ENCODE measurements at places on chromosomes 1 and 21.

GRCh38 chr21:16842696-16843035, 670.2 kb upstream of the CXADR start:
- peak; percentile 53 for DNase-seq

DNA sequence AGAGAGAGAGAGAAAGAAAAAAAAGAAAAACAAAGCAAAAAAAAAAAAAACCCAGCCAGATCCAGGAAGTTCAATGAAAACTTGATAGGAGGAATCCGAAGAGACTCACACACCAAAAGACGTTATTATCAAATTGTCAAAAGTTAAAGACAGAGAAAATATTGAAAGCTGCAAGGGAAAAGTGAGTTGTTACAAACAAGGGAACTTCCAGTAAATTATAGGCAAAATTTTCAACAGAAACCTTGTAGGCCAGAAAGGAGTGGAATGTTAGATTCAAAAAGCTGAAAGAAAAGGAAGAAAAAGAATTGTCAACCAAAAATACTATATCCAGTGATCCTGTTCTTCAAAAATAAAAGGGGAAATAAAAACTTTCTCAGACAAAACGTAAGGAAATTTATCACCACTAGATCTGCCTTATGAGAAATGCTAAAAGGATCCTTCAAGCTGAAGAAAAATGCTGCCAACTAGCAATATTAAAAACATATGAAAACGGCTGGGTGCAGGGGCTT, 23.6 kb downstream of the ERO1B start:
- DNase-seq: no peak

DNA sequence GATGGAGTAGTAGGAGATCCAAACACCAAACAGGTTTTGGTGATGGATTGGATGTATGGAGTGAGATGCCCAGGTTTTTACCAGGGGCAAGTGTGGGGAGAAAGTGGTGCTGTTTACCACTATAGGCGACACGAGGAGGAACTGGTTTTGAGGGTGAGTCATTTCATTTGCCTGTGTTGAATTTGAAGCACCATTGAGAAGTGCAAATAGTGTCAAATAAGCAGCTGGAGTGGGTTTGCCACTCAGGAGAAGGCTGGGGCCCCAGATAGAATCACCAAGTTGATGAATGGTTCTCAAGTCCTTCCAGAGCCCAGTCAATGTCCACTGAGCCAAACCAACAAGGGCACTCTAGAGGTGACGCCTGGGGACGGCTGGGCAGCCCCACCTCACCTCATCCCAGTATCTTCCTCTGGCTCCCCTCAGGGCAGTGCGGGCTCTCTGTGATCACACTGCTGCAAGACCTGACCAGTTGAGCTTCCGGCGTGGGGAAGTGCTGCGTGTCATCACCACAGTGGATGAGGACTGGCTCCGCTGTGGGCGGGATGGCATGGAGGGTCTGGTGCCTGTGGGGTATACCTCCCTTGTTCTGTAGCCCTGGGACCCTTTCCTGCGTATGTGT, 9.4 kb downstream of the RUSC1 start:
- no peak for DNase-seq

GRCh38 chr21:44405948-44406872, 49.1 kb upstream of the LRRC3 start:
- DNase-seq: peak; percentile 46

GRCh38 chr21:32940079-32941014, 85.4 kb upstream of the OLIG2 start:
- peak; percentile 46 for DNase-seq

- DNase-seq: no peak
Measured at GRCh38 chr1:94608142-94608851, 66.7 kb upstream of the F3 start.

DNA sequence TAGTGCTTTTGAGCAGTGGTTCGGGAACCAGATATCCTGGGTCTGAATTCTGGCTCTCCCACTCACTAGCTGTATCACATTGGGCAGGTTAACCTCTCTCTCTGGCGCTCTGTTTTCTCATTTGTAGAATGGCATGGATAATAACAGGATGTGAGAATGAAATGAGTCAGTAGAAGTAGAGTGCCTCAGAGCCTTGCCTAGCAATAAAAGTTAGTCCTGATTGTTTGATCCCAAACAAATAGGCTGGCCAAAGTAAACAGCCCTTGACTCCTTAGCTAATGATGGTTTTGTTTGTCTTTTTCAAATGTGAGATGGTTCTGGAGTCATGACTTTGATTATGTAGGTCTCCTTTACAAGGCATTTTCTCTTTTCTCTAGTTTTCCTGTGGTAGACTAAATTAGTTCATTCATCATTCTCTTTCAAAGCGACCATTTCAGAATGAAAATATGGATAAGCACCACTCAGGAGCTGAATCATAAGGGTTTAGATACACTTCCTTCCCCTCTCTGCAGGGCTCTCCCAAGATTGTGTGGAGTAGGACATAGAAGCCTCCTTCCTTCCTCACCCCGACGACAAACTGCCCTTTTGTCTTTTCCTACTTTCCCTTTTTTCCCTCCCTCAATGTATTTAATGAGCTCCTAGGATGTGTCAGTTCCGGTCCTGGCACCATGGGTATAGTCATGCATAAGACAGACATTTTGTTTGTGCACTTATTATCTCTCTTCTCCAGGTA, 23.1 kb downstream of the KIAA0040 start:
- DNase-seq: peak; percentile 22

GRCh38 chr1:62800281-62800680, 16.3 kb downstream of the ATG4C start:
- no peak for DNase-seq

- no peak for DNase-seq
Measured at GRCh38 chr1:76989976-76990375, 122.7 kb downstream of the ST6GALNAC5 start.

DNA sequence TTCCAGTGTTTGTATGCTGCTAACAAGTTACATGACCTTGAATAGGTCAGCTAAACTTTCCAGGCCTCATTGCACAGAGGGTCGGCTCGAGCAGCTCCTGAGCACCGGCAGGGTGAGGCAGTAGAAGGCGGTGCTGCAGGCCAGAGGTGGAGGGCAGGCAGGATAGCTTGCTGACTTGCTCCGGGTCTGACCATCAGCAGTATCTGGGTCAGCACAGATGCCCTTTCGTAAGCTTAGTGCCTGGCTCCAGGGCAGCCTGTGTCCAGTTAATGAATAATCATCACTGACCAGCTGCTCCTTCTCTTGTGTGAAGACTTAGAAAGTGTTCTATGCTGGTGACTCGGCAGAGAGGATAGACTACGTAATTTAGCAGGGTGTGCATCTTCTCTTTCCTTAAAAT, 6.9 kb downstream of the MAPKAPK2 start:
- DNase-seq: peak; percentile 65

GRCh38 chr1:181174861-181175260, 86.4 kb downstream of the IER5 start:
- DNase-seq: no peak

- peak; percentile 37 for DNase-seq
Measured at GRCh38 chr21:16540966-16541727, 811.4 kb downstream of the USP25 start.

DNA sequence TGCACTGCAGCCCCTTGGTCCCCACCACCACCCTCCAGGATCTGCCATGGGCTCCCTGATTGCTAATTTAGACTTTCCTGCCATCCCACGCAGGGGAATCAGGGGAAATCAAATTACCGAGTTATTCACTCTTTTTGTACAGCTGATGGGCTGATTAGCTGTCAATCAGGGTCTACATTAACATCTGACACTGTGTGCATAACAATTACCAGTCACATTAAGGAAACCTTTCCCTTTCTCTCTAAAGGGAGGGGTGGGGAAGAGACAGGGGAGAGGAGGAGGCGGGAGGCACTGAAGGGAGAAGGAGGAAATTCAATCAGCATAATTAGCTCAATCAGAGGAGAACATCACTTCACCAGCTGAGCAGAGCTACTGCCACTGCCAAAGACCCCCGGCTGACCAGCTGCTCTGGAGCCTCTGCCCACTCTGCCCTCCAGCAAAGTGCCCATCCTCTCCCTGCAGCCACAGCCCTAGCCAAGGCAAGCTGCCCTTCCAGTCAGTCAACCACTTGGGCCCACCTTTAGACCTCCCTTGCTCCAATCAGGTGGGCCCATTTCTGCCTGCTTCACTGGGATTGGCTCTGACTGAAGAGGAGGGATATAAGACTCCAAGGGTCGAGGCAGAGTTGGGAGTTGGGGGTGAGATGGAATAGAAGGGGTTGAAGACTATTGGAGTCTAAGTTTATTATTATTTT, 199.3 kb upstream of the ZC3H12A start:
- no peak for DNase-seq

DNA sequence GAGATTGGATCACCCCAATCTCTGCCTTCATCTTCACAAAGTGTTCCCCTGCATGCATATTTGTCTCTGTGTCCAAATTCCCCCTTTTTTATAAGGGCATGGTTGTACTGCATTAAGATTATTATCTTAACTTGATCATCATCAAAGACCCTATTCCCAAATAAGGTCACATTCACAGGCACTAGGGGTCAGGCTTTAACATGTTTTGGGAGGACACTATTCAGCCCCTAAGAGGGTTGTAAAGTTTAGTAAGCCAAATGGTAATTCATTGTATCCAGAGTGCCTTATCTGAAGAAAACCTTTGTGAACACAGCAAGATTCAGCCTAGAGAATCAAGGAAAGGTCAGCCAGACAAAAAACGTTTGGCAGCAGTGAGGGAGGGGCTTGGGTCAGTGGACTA, 317.6 kb upstream of the PLD5 start:
- no peak for DNase-seq

DNA sequence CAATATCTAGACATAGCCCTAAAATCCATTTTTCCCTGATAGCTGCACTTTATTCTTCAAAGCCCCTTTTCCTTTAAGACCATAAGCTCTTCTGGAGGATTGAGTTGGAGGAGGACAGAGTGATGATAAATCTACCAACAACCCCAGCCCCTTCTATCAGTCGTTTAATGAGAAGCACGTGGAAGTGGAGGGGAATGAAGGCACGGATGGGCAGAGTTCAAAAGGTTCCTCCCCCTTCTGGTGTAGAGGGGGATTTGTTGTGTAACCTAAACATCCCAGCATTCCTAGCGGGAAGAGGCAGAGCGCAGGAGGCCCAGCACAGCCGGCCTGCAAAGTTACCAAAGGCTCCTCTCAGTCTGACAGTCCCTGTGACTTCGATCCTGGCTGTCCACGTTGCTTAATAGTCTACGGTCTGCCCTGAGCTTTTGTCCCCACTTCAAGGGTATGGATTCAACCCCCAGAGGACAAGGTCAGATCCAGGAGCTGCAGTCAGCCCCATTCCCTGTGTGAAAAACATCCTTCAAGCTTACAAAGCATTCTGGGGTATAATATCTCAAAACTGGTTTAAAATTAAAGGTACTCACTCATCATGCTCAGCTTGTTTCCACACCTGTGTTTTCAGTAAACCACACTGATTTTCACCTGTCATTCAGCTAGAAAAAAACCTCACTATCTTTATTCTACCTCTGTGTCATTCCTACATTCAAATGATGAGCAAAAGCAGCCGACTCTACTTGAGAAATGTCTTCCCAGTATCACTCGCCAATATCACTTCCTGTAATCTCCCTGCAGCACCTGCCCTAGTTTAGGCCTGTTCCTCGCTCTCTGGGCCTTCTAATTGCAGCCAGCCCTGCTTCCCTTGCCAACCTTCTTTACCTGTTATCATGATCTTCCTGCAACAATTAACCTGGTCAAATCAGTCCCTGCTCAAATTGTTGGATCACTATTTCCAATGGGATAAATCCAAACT, 117.9 kb downstream of the PLPP3 start:
- DNase-seq: no peak

DNA sequence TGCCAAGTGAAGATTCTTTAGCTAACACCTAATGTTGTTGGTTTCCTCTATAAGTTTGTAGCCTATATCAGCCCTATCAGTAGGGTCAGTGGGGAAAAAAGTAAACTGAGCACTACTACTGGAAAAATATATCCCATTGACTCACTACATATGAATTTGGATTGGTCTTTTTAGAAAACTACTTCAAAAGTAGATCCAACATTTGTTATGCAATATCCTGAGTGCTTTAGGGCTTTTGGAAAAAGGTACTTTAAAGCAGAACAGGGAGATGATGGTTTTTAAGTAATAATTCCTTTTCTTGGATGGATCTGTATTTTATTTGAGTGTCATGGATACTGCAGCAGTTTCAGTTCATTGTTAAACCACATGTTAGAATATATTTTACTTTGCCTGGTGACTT, 7.1 kb downstream of the C1orf21 start:
- peak; percentile 14 for DNase-seq

GRCh38 chr21:42093991-42094421, 22.9 kb downstream of the UMODL1 start:
- peak; percentile 88 for DNase-seq

DNA sequence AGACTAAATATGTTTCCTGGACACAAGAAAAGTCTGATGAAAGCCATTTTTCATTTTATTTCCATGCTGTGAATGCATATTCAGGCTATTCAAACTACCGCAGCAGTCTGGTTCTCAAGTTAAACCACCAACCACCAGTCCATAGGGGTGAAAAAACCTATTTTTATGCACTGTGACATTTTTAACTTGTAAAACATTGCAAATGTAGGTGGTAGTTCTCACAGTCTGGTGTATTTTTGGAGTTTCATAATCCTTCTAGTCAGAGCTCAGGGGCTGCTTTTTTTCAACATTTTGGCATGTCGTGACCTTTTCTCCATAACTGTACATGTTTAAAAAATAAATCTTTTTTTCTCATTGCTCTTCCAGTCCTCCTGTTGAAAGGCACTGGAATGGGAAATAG, 907.6 kb upstream of the ADGRL2 start:
- DNase-seq: peak; percentile 35

DNA sequence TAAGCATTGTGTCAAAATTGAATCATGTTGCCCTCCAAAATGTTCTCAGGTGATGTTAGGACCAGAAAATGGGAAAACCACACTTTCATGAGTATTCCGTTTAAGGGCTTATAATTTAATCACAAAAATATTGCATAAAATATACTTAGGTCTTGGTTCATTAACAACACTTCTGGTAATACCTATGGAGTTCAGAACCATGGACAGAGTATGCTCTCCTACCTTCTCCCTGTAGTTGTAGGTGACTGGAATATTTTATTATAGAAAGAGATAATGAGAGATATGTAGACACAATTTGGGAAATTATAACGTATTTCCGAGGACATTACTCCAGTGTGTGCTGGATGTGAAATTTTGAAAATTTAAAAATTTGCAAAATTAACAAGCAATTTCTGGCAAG, 232.5 kb downstream of the NCAM2 start:
- peak; percentile 19 for DNase-seq

All from fibroblast of mammary gland (primary cell).